ENCODE measurements at places on chromosomes 5 and 9.

GRCh38 chr5:371811-372555, 50.5 kb downstream of the AHRR start:
- no peak for DNase-seq

GRCh38 chr5:407801-408268, 35.1 kb upstream of the EXOC3 start:
- no peak for DNase-seq

DNA sequence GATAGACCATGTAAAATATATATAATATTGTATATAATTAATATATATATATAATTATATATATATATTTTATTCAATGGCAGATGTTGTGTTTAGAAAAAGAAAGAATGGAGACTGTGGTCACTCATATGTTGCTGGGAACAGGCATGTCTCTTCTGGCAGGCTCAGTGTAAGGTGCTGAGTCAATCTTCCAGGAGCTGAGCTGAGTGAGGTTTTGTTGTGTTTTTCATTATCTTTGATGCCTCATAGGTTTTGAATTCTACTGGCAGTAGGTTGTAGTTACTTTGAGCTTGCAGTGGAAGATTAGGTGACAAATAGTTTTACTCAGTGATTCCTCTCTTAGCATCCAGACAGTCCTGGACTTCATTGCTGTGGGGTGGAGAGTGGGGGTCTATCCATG, 561.3 kb downstream of the IRX1 start:
- DNase-seq, result no peak

DNA sequence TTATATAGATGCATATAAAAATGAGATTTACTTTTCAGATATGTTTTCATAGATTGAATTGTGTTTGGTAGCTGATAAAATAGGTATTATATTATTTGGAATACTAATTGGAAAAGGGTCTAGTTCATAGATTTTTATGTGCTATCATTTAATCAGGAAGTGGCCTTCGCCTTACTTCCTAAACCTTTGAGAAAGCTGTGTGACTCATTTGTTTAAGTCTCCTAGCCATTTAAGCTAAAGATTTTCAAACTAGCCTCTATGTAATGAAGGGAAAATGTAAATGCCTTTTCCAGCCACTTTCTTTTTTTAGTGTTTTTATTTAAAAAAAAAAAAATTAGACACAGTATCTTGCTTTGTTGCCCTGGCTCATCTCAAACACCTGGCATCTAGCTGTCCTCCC, 97.5 kb downstream of the DMXL1 start:
- DNase-seq, result no peak

DNA sequence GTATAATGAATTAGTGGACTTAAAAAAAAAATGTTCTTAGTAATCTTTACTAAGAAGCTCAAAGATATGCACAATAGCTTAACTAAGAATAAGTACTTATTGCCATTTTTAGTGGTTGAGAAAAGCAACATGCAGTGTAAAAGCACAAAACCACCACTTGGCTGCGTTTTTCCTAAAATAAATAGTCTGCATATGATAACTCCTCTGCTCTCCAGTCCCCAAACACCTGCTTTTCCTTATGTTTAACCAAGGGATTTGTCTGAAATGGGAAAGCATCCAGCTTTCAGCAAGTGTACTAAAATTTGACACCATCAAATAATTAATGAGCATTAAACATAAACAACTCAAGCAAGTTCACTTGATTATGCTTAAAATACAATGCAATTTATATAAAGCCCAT, 41.4 kb downstream of the PSIP1 start:
- DNase-seq, result no peak

DNA sequence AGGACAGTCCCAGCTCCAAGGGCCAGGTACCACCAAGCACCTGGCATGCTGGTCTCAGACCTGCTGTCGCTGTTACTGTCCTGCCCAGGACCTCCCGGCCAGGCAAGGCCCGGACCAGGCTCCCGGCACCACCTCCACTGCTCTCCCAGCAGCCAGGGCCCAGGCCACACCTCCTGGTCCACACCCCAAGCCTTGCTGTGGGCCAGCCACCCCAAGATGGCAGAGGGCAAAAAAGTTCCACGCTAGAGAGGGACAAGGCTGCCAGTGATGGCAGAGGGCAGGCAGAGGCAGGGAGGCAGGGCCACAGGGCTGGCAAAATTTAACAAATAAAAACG, 1.1 kb downstream of the DNLZ start:
- DNase-seq, result no peak

GRCh38 chr9:122445155-122445749, 32.5 kb downstream of the OR1J1 start:
- DNase-seq, result no peak

DNA sequence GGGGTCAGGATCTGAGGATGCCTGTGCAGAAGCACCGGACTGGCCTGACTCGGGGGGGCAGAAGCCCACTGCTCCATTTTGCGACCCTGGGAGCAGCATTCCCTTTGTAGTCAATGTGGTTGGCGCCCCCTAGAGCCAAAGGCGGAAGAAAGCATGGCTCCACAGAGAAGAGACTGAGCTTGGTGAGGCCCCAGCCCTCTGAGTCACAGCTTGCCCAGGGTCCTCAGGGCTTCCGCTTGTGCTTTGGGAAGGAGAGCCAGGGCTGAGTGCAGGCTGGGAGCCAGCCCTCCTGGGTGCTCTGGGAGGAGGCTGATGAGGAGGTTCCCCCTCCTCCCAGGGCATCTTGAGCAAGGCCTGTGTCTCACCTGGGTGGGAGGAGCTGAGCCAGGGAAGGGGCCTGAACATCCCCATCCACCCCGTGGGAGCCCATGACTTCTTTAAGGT, 5.5 kb upstream of the AQP3 start:
- DNase-seq, result no peak

DNA sequence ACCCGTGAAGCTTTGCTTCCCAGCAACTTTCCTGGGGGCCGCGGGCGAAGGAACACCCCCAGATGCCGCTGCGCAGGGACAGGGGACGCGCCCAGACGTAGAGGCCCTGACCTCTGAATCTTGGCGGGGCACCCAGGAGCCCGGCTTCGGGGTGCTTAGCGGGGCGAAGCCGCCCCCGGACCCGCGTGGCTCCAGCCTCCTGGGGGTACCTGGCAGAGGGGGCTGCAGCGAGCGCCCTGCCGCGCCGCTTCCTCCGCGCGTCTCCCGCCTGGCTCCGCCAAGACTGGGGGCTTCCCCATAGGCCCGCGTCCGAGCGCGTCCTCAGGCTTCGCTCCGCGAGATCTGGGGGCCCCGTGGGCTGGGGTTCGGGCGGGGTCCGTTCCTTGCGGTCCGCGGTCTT, 23.0 kb upstream of the ZNF782 start:
- DNase-seq, result no peak

- no peak for DNase-seq
Observed at GRCh38 chr9:3246241-3246640, 279.6 kb downstream of the RFX3 start.

GRCh38 chr9:91502913-91503672, 79.5 kb upstream of the NFIL3 start:
- no peak for DNase-seq

- DNase-seq, result no peak
Observed at GRCh38 chr5:60568646-60569045, 131.3 kb downstream of the DEPDC1B start.

- DNase-seq, result no peak
Observed at GRCh38 chr9:95771556-95772246, 103.8 kb upstream of the ERCC6L2 start.

DNA sequence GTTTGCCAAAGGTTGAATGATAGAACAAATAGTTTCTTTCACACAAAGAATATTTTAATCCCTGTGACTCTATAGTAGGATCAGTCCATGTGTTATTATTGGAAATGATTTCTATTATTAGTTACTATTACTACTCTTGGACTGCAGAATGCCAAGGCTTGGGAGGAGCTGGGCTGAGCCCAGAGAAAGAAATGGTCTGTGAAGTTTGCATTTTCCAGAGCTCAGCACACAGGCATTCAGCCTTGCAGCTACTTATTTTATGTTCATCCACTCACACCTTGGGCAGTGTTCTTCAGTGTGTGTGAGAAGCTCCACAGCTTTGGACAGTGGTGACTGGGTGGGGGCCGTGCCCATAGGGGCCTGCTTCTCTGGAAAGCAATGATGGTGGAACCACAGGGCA, 583.1 kb downstream of the CCDC171 start:
- DNase-seq, result no peak

DNA sequence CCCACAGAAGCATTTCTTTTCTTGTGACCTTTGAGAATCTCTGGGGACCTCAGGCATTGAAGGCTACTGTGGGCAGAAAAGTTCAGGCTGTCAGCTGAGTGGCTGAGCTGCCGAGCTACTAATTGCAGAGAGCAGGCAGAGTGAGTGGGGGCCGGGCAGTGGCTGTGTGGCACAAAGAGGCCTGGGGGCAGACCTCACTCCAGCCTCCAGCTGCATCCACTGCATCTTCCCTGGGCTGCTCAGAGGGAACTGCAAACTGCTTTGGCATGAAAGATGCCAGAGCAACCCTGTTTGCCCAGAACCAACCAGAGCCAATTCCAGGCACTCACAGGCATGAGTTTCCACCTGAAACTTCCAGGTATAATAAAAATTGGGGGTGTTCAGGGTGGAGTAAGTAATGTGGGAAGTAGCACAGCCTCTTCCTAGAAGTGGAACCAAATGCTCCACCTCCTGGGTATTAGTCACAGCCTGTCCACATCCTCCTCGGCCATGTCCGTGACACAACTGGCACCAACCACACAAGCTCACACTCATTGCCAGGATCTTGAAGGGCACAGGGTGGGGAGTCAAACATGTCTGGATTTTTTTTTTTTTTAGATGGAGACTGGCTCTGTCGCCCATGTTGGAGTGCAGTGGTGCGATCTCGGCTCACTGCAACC, 548.9 kb downstream of the BNC2 start:
- DNase-seq, result no peak

GRCh38 chr5:124952566-124952965, 206.1 kb upstream of the ZNF608 start:
- no peak for DNase-seq

- no peak for DNase-seq
Observed at GRCh38 chr5:19210886-19211285, 777.1 kb downstream of the CDH18 start.

GRCh38 chr9:77680581-77680980, 32.5 kb upstream of the GNA14 start:
- DNase-seq, result no peak

- DNase-seq, result no peak
Observed at GRCh38 chr5:57989378-57989777, 470.5 kb downstream of the PLK2 start.

DNA sequence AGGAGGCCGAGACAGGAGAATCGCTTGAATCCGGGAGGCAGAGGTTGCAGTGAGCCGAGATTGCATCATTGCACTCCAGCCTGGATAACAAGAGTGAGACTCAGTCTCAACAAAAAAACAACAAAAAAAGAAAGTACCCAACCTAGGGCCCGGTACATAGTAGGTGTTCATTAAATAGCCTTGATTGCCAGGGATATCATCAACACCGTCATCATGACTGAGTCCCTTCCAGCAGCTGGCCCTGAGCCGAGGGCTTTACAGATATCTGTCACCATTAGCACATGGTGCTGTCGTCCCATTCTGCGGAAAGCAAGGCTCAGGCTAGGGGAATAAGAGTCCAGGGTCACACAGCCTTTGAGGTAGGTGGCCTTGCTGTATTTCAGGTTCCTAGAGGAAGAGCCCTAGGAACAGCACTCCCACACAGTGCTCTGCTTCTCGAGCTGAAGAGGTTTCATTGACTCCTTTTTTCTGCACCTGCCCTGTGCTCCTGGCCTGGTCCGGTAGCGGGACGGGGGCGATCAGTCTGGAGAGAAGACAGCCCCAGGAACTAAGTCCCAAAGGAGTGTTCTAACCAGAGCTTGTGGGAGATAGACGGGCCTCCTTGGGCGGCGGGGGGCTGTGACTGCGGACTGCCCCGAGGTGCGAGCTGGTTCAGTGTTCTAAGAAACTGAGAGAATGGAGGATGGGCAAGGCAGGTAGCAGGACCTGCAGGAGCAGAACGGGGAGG, 48.2 kb downstream of the CXXC5 start:
- DNase-seq, result no peak

DNA sequence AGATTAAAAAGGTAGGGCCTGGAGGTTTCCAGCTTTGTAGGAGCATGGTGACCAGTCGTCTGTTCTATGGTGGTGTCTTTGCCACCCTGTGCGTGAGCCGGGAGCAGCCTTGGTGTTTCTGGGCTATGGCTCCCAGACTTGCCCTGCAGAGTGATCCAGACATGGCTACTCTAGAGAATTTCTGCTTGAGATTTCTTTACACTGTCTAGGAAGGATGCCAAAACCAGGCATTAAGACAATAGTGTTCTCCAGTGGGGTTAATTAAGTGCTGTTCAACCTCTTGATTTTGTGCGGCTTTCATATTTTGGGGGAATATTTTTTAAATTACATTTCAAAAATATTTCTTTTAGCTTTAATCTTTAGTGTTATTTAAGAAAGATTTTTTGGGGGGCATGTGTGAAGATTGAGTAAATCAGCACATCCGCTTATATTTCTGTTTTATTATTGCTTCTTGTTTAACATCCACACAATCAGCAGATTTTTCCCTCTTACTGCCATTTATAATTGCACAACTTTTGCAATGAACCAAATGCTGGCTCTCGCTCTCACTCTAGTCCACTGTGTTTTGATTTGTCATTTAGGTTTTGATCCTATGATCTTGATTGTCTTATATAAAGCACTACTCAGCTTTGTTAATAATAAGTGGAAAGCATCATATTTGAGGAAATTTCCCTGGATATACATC, 110.5 kb downstream of the RASGRF2 start:
- DNase-seq, result no peak

DNA sequence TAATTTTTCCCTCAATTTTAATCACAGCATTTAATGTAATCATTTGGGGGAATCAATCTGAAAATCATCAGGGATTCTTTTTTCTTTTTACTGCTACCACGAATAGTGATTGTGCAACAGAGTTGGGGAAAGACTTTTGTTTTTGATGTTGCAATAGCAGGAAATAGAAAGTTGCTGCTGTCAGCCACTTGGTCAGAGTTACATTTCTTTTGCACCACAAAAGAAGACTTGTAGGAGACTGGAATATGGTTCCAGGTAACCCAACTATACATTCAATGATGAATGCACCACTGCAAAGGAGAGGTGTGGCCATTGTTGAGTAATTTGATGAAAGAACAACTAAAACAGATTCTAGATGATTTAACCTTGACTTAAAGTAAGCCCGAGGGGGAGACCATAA, 46.3 kb upstream of the PALM2AKAP2 start:
- no peak for DNase-seq

- no peak for DNase-seq
Observed at GRCh38 chr5:123937230-123937629, 425.3 kb downstream of the CSNK1G3 start.

Data from stimulated activated CD4-positive, alpha-beta T cell treated with anti-CD3 and anti-CD28 coated beads, Interleukin-1b, Interleukin-23, amount 100 ng/mL, for 1 hour (primary cell).